ENCODE measurements at places on chromosomes 2 and 18. TPM values are rescaled to one million over a fixed set of nuclear protein-coding genes. Genes with fewer than 3 reads are reported as not detected.

RABL2A gene
- total RNA-seq: 11.8 TPM

- no peak overlapping the region for H3K4me3 ChIP-seq
- no peaks in the 10 kb centered on the region for H3K36me3 ChIP-seq
- no peak overlapping the region for H3K27ac ChIP-seq
- no peak for DNase-seq
Observed at GRCh38 chr2:7887441-7887840, 794.4 kb upstream of the ID2 start.

DNA sequence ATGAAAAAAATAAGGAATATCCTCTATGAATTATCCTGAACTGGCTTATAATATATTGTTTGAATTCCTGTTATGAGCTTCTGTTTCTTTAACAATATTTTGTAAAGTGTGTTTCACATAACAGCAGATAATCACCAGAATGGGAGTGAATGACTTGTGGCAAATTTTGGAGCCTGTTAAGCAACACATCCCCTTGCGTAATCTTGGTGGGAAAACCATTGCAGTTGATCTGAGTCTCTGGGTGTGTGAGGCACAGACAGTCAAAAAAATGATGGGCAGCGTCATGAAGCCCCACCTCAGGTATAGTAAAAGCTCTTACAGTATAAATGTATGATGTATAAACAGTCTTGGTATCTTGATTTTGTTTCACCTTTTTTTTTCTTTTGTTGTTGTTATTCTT lies 5.9 kb downstream of the GEN1 start:
- no peaks in the 10 kb centered on the region for H3K27me3 ChIP-seq
- H3K27ac ChIP-seq: no peak overlapping the region
- peaks cover 26% of the 10 kb centered on the region for H3K36me3 ChIP-seq

DNA sequence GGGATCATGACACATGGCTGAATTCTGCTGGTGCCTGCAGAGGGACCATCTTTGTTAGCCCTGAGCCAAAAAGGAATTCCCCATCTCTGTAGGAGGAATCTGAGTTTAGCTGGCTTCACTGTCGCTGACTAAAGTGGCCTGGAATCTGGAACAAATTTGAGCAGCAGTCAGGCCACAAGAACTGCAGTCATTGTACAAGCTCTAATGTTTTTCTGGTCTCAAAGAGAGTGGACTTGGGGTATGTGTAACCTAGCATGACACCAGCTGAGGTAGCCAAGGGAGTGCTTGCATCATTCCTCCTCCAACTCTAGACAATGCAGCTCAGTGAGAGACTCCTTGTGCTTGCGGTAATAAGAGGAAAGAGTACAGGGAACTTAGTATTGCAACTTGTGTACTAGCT lies 539.1 kb upstream of the LRRTM4 start:
- no peak for DNase-seq
- no peaks in the 10 kb centered on the region for H3K27me3 ChIP-seq
- H3K36me3 ChIP-seq: no peaks in the 10 kb centered on the region
- no peaks in the 10 kb centered on the region for H3K4me1 ChIP-seq

PRSS56 gene
- total RNA-seq: not detected

DNA sequence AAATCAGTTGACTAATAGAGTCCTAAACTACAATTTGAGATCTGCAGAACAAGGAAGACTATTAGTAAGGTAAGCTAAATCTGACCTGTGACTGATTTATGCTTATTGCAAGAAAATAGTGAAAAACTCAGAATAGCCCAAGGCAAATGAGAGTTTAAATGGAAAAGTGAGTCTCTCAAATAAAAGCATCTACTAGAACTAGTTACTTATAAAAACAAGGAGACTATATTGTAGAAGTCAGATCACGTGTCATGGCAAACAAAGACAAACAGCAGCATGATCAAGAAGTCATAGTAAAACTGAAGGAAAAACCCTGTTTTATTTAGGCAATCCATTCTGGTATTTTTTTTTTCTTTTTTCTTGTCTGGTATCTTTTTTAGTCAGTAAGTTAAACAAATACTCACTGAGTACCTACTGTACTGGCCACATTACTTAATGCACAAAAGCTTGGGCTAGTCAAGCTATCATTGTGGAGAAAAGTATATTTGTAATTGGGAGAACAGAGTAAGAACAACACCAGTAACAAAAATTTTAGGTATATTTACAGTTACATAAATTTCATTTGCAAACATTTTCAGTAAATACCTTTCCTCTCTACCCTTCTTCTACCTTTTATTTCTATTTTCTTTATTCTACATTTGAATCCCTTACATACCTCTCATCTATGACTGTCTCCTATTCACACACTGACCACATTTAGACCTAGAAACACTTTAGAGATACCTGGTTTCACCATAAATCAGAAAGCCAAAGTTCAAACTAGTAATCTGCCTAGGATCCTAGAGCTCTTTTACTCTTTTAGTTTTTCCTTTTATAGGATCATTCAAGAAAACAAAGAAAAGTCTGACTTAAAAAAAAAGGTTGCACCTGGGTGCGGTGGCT lies 23.7 kb downstream of the CCDC88A start:
- H3K27ac ChIP-seq: no peak overlapping the region
- DNase-seq: no peak
- H3K4me1 ChIP-seq: no peaks in the 10 kb centered on the region
- no peaks in the 10 kb centered on the region for H3K27me3 ChIP-seq
- H3K36me3 ChIP-seq: no peaks in the 10 kb centered on the region

GRCh38 chr2:165637396-165637795 lies 156.7 kb downstream of the GALNT3 start:
- H3K27ac ChIP-seq: no peak overlapping the region
- H3K27me3 ChIP-seq: no peaks in the 10 kb centered on the region
- H3K36me3 ChIP-seq: no peaks in the 10 kb centered on the region
- no peaks in the 10 kb centered on the region for H3K4me1 ChIP-seq
